AG09309 (cell line): ENCODE measurements at places on chromosomes 2 and 18.
A peak's percentile ranks its signal among the peaks of the same experiment; 100 is the strongest.

DNA sequence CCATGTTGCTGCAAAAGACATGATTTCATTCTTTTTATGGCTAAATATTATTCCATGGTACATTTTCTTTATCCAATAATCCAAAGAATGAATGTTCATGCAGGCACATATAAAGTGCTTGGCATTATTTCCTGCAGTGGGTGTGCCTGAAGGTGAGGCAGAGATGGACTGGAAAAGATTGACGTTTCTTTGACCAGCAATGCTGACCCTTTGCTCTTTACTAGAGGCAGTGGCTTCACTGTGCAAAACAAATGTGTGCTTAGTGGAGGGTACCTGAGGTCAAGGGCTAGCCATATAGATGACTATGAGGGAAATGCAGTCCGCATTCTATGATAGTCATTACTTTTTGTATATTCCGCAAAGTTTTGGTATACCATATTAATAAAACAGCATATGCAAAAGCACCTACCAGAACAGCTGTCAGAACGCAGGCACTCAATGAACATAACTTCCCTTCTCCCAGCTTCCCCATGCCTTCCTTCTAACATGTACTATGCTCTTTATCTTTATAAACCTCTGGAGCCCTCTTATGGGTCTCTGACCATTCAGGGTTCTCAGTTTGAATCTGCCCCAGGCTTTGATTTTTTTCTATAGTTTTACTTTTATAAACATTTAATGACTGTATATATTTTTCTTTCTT is 32.6 kb upstream of the CPS1 start:
- DNase-seq = no peak

DNA sequence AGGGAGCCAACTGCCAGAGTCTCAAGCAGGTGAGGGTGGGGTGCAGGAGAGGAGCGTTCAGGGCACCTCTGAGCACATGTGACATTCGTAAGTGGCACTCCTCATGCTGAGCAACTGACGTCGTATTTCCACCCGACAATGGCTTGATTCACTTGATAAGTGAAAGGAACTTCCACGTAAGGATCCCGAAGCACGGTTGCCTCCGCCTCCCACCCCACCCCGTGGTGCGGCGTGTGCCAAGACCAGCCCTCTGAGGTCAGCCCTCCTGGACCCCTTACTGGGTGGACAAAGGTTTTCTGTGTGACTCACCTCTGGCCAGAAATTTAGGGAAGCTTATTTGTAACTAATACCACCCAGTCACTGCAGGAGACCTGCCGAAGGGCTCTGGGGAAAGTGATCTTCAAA is 59.9 kb downstream of the AGAP1 start:
- DNase-seq = no peak

DNA sequence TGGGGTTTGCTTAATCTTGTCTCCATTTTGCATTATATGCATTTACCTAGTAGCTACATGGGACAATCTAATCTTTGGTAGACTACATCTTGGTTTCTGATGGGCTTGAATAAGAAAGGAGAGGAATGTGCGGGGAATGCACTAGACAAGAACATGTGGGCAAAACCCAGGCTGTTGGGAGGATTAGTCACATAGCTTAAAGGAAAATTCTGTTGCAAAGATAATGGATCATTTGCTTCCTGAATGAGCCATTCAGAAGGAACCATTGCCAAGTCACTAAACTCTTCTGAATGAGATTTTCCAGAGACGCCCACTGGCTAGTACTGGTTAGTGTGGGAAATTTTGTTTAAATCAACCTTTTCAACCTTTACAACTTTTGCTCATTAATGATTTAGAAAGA is 84.8 kb downstream of the OSBPL6 start:
- DNase-seq = peak; percentile 80

GRCh38 chr2:239255218-239255617 is 145.6 kb downstream of the HDAC4 start:
- no peak for DNase-seq

DNA sequence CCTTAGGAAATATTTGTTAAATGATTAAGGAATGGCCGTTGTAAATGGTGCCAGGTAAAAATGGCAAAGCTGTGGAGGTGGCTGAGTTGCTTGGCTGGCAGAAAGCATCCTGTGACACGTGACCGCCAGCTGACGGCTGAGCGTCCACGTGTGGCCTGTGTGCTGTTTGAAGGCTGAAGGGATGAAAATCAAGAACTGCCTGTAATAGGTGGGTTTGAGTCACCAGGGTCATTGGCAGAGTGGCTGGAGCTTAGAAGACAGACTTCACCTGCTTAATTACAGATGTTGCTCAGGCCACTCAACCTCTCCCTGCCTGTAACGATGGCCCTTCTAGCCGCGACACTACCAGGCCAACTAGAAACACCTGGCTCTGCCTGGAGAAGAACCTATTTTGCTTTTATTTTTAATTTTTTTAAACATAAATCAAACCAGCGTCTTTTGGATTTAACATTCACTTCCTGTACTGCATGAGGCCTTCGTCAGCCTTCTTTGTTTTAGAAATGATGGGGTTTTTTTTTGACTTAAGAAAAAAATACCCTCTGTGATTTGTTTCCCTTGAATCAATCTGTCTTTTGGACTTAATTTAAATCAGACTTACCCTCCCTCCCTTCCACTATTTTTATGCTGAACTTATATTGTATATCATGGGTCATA is 206.5 kb downstream of the PRKCE start:
- DNase-seq = no peak

DNA sequence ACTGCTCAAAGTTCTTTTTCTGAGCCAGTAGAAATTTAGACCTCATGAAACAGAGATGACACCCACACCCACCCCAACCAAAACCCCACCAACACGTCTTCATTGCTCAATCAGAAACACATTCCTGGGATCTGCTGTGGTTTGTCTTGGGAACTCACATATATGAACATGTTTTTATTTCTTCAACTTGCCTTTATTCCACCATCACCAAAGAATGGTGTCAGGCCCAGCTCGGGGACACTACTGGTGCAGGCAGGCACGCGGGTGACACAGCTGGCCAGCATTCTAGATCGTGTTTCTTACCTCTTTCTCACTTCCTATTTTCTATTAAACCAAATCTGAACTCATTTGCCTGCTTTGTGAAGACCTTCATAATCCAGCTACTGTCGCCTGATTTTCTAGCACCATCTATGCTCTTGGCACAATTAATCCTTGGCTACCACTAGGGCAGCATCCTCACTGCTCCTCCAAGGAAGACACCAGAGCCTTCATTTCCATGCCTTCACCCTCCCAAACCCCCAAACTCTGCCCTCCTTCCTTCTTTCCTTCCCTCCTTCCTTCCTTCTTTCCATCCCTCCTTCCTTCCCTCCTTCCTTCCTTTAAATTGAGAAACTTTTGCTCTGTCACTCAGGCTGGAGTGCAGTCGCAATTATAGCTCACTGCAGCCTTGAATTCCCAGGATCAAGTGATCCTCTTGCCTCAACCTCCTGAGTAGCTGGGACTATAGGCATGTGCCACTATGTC is 157.1 kb downstream of the BCL2 start:
- DNase-seq = peak; percentile 7

- DNase-seq = no peak
Observed at GRCh38 chr2:98715812-98716451, 15.0 kb downstream of the MGAT4A start.

DNA sequence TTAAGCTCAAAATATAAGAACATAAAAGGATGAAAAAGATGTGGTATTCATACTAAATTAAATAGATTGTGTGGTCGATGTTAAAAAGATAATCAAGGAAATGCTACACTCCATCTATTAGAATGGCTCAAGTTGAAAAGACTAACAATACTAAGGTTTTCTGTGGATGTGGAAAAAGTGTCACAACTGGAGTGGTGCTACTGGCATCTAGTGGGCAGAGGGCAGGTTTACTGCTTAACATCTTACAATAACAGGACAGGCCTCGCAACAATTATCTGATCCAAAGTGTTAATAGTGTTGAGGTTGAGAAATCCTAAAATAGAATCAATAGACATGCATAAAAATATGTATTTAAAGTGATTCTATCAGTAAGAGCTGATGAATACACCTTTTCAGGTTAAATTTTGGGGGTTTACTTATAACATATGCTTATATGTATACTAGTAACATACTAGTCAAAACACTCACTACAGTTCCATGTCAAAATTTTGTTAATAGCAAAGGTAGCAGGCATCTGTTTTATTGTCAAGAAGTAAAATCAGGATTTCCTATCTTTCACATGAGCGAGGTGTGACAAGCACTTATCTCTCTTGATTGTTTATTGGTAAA is 91.5 kb upstream of the TMEFF2 start:
- peak; percentile 28 for DNase-seq

DNA sequence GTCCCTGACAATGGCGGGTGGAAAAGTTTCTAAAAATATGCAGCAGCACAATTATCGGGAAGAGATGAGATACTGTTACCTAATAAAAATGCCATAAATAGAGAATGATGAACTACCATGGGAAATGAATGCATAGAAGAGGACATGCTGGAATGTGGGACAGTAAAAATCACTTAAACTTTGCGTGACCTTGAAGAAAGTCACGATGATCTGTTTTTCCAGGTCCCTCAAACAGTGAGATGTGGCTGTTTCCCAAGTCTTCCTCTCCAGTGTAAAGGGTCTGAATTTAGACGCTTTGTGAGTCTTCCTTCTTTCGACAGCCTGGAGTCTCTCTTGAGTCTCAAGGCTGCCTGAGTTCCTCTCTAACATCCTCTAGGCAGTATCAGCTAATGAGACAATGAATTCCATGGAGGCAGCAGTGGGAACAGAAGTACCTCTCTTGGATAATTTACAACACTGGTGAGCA is 1.4 kb downstream of the CLUL1 start:
- DNase-seq = peak; percentile 34

DNA sequence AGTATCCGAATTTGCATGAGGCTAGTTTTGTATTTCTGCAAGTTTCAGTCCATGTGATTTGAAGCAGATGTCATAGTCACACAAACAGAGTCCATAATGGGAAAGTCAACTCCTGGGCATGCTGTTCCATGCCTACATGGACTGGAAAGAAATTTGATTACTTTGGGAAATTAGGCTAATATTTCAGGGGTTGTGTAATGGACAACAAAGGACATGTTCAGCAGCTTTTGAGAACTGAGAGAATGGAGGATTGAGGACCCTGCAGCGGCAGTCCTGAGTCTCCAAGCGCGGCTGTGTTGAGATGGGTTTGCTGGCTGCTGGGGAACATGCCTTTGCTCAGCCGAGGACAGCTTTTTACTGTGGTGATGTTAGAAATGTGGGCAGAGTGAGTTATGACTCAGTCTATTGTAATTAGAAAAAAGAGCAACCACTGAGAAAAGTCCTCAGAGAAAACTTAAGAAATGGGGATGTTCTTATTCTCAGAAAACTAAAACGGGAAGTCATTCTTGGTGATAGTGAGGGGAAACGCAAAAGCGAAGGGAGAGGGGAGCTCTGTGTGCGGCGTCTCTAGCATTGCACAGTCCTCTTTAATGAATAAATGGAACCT is 149.2 kb downstream of the FAM210A start:
- DNase-seq = peak; percentile 24

GRCh38 chr2:51079945-51080344 is 48.0 kb upstream of the NRXN1 start:
- DNase-seq = no peak

GRCh38 chr18:63377275-63377980 is 10.4 kb upstream of the KDSR start:
- DNase-seq = no peak

GRCh38 chr2:233101141-233101540 is 41.0 kb downstream of the INPP5D start:
- no peak for DNase-seq

DNA sequence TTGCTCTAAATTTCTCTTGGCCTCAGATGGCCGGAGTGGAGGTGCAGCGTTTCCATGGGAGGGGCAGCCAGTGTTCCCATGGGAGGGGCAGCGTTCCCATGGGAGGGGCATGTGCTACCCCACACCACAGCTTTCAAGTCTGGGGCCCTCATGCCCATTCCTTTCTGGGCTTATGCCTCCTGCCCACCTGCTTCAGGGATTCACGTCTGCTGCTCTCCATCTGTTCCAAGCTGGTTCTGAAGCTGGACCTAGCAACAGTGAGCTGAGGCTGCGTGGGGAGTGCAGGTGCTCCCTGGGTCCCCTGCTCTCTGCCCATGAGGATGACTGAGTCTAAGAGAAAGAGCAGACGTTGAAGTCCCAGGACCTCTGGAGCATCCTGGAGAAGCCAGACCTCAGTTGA is 243.1 kb upstream of the PXDN start:
- no peak for DNase-seq

GRCh38 chr2:128736689-128737545 is 418.2 kb upstream of the HS6ST1 start:
- no peak for DNase-seq

DNA sequence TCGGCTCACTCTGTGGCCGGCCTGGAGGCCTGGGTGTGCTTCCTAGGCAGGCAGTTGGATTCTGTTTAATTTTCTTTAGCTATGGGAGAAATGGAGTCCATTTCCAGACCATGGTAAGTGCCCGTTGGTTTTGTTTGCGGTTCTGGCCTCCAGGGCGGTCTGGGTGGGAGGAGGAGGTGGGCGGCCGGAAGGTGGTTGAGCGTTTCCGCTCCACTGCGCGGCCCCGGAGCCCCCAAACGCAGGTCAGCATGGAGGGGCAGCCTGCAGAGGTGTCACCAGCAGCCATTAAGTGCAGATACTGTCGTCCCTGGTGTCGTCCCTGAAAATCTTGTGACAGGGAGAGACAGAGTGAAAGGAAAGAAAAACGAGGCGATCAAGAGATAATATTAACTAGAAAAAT is 303.9 kb downstream of the GBX2 start:
- DNase-seq = no peak

- no peak for DNase-seq
Observed at GRCh38 chr2:172350839-172351479, 76.4 kb upstream of the ITGA6 start.

- DNase-seq = no peak
Observed at GRCh38 chr2:181241797-181242196, 215.4 kb upstream of the ITGA4 start.
